Activated CD4-positive, alpha-beta T cell treated with anti-CD3 and anti-CD28 coated beads, Interleukin-2, Interleukin-6, amounts not matched to agents 100 ng/mL and 50 ng/mL, durations not matched to agents 16 hours and 8 hours (primary cell): ENCODE measurements at places on chromosomes 7 and 10.
A peak's percentile ranks its signal among the peaks of the same experiment; 100 is the strongest.

DNA sequence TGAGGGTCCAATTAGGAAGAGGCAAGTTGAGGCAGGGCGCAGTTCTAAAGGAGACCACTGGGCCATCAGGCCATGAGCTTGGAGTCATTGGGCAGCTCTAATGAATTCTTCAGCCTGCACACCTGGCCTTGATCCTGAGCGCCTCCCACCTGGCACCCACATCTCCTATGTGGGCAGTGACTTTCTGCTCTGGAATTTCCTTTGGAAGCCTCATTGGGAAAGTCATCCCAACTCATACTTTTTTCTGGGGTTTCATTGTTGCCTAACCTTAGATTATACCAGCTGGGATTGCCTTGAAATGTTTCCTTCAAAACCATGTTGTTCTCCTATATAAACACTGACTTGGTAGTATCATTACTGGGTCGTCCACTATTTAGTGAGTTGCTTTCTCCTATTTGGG, 54.1 kb downstream of the PLPP4 start:
- DNase-seq, result no peak

DNA sequence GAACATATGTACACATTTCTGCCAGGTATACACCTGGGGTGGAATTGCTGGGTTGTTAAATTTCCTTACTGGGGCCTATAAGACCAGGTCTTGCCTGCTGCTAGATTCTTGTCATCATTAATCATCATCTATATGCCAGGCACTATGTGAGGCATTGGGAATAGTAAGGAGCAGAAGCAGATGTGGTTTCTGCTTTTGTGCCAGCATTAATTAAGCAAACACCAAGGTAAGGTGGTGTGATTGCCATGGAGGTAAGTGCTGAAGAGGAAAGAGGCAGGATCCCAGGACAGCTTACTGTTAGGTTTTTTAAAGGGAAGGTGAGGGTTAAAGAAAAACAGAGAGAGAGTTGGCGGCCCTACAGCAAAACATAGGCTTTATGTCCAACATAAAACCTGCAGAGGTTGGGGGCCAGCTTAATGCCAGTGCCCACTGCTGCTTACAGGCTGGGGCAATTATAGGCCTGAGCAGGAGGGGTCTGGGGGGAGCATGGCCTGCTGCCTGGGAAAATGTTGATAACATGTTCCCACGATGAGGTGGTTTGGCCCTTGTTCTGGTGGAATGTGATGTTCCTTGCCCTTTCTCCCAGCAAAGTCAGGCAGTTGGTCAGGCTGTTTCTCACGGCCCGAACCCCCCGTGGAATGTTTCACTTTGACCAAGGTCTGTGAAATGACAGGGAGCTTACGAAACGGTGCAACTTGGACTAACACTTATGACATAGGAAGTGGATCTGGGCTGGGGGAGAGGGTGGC, 93.9 kb downstream of the RBM20 start:
- no peak for DNase-seq

GRCh38 chr10:18222866-18223265, 82.6 kb downstream of the CACNB2 start:
- peak; percentile 3 for DNase-seq

DNA sequence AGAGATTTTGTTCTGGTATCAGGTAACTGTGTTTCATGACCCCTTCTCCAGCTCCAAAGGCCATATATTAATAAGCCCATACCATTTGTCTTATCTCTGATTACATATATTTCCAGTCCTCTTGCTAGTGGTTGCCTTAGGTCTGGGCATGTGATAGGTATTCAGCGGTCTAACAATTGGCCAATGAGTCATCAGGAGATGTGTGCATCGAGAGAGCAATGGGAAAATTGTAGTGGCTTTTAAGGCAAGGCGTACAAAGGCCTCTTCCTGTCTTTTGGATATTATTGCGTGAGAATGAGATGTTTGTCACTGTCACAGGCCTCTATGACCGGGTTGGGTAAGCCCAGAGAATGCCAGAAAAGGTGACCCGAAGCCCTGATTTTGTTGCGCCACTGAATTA, 38.6 kb upstream of the SFRP5 start:
- DNase-seq, result no peak

- no peak for DNase-seq
These were observed 90.5 kb downstream of the TWIST1 start for GRCh38 chr7:19026888-19027287.

DNA sequence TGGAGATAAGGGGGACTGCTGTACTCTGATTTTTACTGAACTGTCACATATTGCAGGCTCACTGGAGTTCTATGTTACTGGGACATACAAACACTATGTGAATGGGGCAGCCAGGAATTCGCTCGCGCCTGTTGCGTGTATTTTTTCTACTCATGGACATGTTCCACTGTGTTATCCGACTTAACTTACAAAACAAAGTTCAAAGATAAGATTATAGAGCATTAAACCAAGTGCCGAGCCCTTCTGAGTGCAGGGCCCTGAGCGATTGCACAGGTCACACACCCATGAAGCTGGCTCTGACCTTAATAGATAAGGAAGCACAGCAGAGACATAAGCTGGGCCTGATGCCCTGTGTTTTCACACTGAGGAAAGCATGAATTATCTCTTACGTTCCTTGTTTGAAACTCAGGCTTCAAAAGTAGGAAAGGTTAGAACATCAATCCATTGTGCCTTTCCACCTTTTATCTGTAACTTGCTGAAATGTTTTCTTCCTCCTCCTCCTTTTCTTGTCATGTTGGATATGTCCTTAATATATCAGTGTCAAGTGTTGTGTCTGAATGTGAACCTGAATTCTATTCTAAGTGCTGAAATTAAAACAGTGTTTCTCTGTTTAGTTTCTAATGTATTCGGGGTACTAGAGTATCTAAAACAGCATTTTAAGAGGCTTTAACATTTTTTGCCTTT, 273.8 kb downstream of the AUTS2 start:
- DNase-seq, result no peak

GRCh38 chr10:94902080-94902479, 36.4 kb upstream of the CYP2C9 start:
- no peak for DNase-seq

GRCh38 chr7:90629297-90629918, 33.3 kb downstream of the CDK14 start:
- DNase-seq, result peak; percentile 39

DNA sequence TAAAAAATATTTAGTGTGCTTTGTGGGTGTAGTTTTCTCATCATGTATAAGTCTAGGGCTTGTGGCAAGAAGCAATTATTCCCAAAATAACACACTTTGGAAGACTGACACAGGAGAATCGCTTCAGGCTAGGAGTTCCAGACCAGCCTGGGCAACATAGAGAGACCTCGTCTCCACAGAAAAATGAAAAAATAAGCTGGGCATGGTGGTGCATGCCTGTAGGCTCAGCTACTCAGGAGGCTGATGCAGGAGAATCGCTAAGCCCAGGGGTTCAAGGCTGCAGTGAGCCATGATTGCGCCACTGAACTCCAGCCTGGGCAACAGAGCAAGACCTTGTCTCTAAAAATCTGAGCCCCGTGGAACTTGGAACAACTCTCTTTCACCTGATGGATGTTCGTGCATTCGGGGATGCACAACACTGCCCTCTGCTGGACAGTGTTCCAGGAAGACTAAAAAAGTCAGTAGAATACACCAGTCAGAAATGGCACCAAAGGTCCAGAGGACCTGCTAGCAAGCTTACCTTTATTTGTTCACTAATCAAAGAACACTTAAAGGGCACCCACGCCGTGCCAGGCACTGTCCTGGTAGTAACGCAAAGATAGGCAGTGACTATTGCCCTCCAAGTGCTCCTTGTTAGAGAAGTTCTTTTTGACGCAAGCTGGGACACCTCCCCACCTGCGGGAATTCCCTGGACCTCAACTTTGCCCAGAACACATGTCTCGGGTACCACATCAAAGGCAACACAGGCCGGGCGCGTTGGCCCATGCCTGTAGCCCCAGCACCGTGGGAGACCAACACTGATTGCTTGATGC, 81.9 kb upstream of the CALN1 start:
- peak; percentile 60 for DNase-seq

DNA sequence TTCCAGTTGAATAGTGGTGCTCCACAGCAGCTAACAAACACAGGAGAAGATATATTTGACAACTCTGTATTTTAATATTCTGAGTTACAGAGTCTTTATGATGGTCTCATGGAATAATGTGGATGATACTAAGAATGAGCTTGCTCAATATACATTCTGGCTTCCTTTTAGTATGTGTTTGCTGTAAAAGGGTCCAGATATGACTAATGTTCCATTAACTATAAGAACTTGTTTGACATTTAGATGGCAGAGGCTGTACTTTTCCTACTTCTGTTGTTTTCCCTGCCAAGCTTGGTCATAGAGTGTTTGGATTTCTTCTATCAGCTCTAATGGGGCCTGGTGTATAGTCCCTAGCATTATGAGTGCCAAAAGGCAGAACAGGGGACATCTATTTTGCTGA, 61.5 kb upstream of the GPR22 start:
- no peak for DNase-seq

- no peak for DNase-seq
These were observed 175.0 kb downstream of the CCDC71L start for GRCh38 chr7:106485919-106486318.

GRCh38 chr7:137925091-137925490, 76.8 kb downstream of the CREB3L2 start:
- no peak for DNase-seq

GRCh38 chr7:36937754-36938563, 213.7 kb upstream of the AOAH start:
- DNase-seq, result no peak

GRCh38 chr10:24541239-24541753, 182.4 kb downstream of the ARHGAP21 start:
- no peak for DNase-seq

- DNase-seq, result no peak
These were observed 77.1 kb downstream of the GRID1 start for GRCh38 chr10:86289577-86289868.

GRCh38 chr10:84308021-84308420, 20.4 kb upstream of the CCSER2 start:
- DNase-seq, result peak; percentile 42

DNA sequence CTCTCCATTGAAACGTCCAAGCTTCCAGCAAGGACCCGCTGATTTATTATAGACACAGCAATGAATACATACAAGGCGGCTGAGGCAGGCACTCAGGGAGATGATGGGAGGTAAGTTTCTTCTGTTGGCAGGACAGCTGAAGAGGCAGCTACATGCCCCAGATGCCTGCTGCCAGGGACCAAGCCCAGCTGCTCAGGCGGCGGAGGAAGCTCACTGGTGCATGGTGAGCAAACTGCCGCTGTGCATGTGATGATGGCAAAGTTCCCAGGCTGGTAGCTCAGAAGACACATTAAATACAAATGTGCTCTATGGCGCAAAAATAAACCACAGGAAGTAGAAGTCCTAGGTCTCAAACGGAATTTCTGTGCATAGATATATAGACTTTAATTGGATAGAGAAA, 2.3 kb downstream of the DNTT start:
- DNase-seq, result no peak

DNA sequence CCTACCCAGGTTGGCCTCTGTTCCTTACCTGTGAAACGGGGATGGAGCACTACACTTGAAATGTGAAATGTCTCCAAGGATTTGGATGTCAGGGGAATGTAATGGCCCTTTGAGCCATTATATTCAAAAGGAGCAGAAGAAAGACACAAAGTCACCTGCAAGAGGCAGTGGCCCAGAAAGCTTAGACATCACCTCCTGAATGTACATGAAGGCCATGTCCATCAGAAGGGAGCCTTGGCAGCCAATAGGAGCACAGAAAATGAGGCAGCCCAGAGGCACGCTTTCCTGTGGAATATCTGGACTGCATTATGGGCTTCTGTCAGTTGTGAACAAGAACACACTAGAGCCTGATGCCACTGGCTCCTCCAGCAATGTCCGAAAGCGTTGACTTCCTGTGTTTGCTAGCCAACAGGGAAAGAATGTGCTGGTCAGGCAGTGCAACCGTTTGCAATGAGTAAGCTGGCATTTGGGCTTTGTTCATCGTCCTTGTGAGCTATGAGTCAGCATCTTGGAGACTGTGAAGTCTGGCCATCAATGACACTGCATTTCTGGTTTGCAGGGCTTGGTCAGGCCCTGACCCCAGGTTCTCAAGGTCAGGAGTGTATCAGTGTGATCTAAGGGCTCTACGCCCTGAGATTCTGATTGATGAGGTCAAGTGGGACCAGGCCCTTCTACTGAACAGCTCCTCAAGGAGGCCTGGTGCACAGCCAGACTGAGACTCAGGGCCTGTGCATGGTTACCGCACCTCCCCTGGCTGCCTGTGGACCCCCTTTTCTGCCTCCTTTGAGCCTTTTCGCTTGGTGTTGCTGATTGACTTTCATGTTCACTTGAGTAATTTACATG, 222.4 kb downstream of the RPS24 start:
- no peak for DNase-seq

DNA sequence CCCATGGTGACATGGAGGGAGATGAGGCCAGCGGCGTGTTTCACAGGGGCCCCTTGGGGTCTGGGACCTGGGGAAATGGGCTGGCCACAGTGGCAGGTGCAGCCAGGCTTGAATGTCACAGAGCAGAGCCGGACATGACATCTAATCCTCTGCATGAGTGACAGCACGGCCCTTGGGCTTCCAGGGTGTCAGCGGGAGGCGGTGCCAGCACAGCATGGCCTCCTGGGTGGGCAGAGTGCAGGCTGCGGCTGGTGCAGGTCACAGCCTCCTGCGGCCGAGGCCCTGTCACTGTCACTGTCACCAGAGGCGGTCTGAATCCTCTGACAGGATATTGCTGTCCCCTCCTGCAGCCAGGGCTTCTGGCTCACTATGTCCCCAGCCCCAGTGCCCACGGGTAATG, 18.2 kb downstream of the BHLHA15 start:
- DNase-seq, result no peak

DNA sequence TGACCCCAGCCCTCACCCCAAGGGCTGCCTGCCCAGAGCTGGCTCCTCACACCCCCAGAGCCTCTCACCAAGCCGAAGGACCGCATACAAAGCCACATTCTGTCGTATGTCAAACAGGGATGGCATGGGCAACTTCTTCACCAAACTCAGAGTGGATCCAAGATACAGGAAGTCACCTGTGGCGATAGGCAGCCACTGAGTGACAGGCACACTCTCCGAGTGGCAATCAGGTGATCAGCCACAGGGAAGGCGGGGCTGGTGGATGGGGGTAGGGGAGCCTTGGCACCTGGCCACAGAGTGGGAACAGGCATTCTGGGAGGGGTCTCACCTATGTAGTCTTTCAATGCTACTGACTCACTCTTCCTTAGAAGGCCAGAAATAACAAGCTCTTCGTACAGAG, 7.1 kb upstream of the ASB10 start:
- no peak for DNase-seq

- DNase-seq, result peak; percentile 69
These were observed 29.3 kb upstream of the ADD3 start for GRCh38 chr10:109978481-109978880.
